ENCODE measurements at places on chromosomes 16 and 17.

DNA sequence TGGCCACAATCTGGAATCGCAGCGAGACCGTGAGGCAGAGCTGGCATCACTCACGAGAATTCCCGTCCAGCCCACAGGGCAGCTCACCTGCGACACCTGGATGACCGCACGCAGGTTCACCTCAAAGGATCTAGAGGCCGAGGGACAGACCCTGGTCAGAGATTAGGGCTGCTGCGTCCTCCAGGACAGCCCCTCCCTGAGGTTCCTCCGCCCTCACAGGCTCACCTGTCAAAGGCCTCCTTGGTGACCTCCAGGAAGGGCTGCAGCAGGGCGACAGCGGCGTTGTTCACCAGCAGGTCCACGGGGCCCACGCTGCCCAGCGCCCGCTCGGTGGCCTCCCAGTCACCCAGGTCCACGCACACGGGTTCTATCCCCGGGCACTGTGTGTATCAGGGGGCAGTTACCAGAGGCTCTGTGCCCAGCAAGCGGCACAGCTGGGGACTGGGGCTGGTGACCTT, 834 bp downstream of the DCXR start:
- no peak for DNase-seq

DNA sequence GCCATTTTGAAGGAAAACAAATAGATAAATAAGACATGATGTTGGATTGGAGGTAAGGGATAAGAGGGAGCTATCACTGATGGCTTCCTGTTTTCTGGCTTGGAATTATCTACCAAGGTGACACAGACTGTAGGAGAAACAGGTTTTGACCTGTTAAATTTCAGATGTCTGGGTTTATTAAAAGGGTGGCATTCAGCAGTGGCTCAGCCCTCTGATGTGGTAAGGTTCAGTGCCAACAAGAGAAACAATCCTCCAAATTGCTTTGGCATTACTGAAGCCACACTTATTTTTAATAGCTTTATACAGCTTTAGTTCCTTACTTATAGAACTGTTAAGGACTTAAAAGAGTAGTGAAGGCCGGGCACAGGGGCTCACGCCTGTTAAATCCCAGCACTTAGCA, 37.0 kb upstream of the AKAP1 start:
- no peak for DNase-seq

- DNase-seq = no peak
Measured at GRCh38 chr16:66228792-66229191, 137.7 kb upstream of the CDH5 start.

DNA sequence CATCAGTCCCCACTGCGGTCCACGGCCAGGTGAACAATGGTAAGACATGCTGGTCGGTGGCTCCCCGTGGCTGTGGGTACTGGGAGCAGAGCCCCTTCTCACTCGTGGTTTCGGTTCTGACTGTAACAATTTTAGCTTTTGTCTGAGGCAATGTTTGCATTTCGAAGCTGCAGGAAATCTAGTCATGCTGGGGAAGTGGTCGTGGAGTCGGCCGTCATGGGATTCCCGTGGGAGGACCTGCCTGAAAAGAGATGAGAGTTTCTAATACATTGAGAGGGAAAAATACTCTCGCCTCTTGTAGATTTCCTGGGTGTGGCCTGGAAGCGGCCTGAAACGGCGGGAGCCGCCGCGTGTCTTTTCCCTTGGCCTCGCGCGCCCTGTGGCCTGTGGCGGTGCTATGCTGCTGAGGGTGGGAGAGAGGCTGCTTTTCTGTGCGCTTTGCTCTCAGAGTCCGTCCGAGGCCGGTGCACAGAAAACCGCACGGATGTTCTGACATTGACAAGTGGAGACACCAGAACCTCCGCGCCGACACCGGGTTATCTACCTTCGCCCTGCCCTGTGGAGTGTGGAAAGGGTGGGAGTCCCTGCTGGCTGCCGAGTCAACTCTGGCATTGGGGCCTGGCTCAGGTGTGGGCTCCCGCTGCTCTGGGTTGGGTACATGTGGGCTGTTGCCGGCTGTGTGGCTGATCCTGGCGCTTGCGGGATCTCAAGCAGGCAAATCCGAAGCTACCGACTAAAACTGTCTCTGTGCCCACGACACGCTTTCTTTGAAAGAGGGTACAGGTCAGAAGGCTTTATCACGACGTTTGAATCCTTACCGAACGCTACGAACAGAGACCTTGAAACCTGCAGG, 60.8 kb downstream of the WDR45B start:
- DNase-seq = no peak

- no peak for DNase-seq
Measured at GRCh38 chr16:27685807-27686206, 135.9 kb downstream of the KATNIP start.

DNA sequence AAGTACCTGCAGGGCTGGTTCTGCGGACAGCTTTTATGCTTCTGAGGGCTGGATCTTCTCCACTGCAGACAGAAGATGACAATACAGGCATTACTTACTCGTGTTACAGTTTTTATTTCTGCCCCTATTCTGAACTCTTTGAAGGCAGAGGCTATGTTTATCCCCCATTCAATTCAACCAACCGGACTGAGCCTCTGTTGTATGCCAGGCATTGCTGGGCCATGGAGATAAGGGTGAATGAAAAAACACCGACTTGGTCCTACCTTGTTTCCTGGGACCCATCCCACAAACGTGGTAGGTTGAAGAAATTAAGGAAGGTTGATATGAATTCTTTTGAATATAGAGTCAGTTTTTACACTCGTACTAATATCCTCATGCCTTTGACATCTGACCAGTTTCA, 10.0 kb upstream of the HP start:
- DNase-seq = no peak

DNA sequence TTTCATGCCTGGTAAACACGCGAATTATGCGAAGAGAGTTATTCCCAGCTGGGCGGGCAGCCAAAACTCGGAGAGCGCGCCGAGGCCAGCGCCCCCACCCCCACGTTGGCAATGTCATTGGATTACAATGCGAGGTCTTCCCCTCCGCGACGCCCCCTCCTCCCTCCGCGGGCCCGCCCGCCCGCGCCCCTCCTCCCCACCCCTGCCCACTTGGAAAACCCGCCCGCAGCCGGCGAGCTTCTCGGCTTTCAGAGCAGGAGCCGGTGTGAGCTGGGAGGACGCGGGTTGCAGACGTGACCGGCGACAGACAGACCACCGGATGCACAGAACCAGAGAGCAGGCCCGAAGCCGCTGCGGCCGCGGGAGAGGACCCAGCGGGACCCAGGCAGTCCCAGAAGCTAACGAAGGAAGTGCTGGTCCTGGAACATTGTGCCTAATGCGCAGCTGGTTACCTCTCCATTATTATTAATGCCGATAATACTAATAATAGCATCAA, 4.0 kb downstream of the NOG start:
- DNase-seq = peak; percentile 3

GRCh38 chr17:63041251-63041650, 75.2 kb downstream of the TANC2 start:
- peak; percentile 25 for DNase-seq

DNA sequence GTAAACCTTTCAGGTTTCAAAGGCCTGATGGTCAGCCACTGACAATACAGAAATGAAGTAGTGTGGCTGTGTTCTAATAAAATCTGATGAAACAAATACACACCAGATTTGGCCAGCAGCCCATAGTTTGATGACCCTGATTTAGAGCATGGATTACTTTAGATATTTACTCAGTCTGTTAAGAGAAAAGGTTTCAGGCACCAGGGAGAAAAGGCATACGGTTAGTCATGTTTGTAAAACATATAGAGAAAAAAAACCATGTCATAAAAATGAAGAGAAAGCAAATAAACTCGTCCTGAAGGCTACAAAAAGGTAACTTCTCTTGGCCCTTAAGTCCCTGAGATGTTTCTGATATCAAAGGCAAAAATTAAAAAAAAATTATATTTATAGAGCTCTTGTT, 112.1 kb downstream of the ADAMTS18 start:
- DNase-seq = peak; percentile 84

DNA sequence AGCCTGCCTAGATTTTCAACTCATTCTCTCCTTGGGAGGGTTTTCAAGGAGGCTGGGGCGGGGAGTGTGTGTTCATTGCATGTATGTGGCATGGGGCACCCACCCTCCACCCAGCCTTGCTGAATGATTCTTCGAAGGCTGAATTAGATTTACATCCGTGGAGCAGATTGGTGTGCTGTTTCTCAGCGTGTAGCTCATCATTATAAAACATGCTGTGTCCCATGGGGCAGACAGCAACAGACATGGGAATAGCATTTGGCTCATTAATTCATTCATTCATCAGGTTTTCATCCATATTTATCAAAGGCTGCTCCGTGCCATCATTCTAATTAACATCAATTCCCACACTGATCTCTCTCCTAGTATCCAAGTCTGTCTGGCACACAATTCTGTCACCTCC, 10.6 kb upstream of the CD300A start:
- DNase-seq = peak; percentile 10

DNA sequence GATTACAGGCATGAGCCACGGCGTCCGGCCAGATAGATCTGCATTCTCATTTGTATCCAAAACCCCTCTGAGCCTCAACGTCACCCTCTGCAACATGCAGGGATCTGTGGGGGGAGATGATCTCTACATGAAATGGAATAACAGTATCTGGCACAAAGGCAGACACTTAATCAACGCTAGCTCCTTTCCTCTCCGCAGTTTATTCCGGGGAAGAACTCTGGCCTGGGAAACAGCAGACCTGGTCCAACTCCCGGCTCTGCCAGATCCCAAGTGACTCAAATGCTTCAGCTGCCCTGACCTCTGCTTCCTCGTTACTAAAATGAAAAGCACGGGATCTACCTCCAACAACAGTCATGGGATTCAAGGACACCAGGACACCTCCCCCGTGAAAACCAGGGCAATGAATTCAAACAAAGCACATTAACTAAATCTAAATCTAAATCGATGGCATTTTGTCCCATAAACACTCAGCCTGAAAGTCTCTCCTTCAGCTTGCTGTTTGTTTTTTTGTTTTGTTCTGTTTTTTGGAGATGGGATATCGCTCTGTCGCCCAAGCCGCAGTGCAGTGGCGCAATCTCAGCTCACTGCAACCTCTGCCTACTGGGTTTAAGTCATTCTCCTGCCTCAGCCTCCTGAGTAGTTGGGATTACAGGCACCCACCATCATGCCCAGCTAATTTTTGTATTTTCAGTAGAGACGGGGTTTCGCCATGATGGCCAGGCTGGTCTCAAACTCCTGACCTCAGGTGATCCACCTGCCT, 78.2 kb downstream of the NXN start:
- no peak for DNase-seq

DNA sequence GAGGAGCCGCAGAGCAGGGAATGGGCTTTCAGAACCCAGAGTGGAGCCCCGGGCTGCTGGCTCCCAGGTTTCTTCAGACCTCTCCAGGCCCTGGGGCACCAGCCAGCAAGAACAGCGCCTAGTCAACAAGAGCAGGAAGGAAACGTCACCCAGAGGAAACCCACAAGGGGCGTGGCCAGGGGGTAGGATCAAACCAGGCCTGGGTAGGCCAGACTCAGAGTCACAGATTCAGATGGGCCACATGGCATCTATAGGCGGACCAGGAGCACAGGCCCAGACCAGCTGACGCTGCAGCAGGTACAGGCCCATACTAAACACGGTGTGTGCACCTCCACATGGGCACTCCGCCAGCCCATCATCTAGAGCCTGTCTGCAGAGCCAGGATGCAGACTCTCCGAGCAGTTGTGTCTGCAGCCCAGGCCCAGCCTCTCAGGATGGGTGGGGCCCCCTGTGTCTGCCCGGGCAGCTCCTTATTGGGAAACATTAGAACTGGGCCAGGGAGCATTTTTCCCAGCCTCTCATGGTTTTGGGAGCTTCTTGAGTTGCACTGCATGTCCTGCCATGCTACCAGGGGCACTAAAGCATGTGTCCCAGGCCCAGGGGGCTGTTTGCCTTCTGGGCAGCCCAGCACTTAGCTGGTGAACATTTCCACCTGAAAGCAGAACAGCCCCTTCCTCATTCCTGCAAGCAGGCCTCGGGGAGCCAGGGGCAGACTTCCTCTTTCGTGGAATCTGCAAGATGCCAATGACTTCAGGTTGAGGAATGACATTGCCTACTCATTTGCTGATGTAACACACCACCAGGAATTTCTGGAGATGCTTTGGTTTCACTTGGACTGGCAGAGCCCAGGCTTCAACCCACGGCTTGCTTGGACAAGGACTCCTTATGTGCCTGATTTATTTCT, at the start of gene NLRP1:
NLRP1 (minus strand) TSS at position 127 of the 904 bp plus-strand sequence. CDS start 552 bp downstream, outside the sequence.
- no peak for DNase-seq

DNA sequence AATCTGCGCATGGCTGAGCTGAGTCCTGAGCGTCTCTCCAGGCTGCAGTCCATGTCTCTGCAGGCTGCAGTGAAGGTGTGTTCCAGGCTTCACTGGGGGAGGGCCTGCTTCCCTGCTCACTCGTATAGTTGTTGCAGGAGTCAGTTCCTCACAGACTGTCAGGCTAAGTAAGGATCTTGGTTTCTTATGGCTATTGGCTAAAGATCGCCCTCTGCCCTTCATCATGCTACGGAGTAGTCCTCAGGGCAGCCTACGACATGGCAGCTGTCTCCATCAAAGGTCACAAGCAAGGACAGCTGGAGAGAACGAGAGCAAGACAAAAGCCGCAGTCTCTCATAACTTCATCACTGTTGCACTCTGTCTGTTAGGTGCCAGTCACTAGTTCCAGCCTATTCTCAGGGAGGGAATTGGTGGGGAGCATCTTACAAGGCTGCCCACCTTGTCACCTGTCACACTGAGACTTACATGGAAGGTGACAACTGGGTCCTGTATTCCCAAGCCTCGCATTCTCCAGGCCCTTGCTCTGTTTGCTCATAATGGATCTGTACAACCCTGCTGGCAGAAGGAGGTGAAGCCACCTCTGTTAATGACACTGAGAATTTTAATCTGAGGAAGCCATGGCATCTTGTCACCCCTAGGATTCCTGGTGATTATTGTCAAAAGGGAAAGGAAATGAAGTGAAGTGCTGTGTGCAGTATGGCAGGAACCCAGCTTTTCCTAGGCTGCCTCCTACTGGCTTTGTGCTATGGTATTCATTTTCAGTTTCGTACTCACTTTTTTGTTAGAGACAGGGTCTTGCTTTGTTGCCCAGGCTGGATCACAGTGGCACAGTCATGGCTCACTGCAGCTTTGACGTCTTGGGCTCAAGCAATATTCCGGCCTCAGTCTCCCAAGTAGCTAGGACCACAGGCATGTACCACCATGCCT, 43.4 kb downstream of the MFSD11 start:
- DNase-seq = no peak

DNA sequence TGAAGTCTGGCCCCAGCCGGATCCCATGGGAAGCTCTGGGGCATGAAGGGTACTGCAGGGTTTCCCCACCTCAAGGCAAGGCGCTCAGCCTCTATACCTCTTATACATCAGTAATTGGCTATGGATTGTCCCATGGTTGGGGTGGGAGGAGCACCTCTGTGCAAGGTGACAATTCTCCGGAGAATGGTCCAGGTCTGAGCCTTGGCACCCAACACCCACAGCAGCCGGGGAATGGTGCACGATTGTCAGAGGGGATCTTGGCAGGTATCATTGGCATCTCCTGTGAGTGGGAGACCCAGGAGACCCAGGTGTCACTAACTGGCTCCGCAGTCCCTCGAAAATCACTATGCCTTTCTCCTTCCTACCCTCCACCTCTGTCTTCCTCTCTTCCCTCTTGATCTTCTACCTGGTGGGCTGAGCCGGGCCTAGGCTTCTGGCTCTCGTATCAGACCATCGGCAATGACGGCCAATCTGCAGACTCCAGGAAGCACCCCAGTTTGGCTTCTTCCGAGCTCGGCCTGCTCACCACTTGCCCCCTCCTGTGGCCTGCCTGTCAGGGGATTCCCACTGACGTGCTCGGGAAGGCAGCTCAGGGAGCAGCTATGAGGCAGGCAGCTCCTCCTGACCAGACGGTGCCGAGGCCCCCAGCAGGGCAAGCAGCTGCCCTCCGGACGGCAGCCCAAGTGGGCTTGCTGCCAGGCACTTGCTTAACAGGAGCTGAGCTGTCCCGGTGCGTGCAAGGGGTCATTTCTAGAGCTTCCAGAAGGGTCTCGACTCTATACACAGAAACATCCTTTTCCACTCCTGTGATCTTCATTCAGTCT, 10.0 kb upstream of the CALB2 start:
- DNase-seq = no peak

- DNase-seq = no peak
Measured at GRCh38 chr17:31397256-31397939, 5.9 kb downstream of the RAB11FIP4 start.

All from NCI-H1417 (cell line).